ENCODE measurements at places on chromosomes 7 and 10.
A peak's percentile ranks its signal among the peaks of the same experiment; 100 is the strongest.

DNA sequence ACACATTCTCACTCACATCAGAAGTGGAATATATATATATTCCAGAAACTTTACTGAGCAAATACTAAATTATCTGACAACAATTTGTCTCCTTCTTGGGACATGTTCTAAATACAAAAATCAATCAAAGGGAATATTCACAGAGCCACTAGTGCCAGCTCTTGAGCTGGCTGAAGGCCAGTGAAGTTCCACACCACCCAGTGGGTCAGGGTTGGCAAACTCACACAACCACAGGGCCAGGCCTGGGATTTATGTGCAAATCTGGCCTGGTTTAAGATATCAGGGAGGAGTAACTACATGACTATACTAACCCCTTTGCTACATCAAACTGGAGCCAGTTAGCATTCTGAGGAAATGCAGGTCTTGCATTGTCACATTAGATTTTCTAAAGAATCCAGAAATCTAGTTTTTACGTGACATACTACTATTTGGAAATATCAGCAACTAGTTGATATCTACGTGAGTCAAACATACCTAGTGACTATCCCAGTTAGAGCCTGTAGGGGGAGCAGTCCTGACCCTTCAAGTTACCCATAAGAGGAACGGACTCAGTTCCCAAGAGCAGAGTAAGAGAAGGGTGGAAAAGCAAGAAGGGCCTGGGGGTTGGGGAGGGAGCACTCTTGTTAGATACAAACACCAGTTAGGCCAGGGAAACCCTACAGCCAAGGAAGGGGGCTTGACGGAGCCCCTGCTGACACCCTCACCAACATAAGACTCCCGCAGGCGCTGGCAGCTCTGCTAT is 600.4 kb downstream of the KCNMA1 start:
- DNase-seq: peak; percentile 24

- no peak for DNase-seq
Measured at GRCh38 chr7:2306688-2307087, 7.6 kb downstream of the SNX8 start.

- no peak for DNase-seq
Measured at GRCh38 chr10:59087486-59087885, 89.0 kb upstream of the PHYHIPL start.

- DNase-seq: no peak
Measured at GRCh38 chr7:13563257-13563656, 426.2 kb downstream of the ETV1 start.

- DNase-seq: no peak
Measured at GRCh38 chr7:130994378-130995115, 260.5 kb upstream of the KLF14 start.

- DNase-seq: peak; percentile 42
Measured at GRCh38 chr10:97355571-97355975, 21.0 kb upstream of the FRAT2 start.

DNA sequence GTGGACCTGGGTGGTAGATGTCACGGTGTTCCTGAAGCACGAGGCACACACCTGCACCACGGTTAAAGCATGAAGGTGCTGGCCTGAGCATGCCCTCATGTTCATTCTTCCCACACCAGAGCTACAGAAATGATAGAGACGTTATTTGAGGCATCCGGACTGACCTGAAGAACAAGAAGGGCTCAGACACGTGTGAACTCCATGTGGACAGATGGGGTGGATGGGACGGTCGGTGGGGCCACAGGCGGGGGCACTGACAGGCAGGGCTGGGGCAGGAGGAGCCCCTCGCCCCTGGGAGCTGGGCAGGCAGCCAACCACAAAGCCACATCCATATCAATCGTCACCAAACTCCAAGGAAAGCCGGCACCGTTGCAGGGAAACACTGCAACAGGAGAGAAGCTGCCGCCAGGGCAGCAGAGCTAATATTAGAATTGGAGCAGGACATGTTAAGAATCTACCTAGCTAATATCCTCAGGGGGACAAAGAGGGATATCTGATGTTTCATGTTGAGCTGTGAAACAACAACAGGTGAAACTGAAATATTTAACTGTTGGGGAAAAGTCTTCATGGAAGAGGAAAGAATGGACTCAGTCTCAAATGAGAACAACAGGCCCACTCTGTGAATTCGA is 37.8 kb upstream of the DIP2C start:
- no peak for DNase-seq

DNA sequence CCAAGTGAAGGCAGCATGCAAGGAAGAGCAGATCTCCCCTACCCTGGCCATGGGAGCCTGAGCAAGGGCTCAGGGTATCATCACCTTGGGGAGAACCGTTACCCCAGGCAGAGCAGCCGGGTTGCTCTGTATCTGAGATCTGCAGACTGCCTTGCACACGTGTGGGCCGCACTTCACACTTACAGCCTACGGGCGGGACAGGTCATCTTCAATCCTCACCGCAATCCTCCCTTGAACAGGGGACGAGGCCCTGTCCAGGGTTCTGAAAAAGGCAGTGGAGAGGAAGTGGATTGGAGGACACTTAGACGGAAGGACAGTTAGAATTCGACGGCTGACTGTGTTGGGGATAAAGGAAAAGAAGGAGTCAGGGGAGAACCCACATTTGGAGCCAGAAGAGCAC is 51.4 kb downstream of the NPS start:
- DNase-seq: peak; percentile 27

DNA sequence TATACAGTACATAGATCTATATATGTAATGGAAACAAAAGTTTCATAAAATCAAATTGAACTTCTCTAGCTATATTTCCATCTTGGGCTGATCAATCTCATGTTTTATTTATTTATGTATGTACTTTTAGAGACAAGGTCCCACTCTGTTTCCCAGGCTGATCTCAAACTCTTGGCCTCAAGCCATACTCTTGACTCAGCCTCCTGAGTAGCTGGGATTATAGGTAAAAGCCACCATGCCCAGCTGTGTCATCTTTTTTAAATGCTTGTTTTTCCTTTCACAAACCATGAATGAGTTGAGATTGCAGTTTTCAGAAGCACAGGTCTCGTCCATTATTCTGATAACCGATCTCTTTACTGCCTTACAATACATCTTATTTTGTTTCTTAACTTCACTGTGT is 400.9 kb downstream of the KCNMA1 start:
- DNase-seq: no peak

- no peak for DNase-seq
Measured at GRCh38 chr7:155392726-155393570, 65.0 kb upstream of the EN2 start.

DNA sequence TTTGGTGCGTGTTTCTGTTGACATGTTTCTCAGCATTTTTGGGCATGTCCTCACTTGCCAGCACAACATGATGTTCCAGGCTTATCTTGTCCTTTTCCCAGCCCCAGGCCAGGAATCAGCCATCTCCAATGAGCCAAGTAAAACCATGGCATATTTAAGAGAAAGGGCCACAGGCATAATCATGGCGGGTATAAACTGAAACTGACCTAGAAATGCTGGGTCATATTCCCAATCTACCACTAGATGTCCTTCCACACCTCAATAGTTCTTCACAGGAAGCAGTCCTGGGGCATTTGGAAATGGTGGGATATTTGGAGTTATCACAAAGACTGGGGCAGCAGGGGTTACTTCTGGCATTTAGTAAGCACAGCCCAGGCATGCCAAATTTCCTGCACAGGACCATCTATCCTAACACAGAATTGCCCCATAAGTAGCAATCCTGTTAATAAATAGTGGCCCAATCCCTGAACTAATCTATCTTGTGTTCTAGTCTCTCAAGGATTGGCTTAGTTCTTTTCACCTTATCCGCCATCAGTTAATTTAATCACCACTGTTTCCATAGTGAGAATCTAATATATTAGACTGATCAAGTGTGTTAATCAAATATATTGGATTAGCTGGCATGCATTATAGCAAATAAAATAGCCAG is 101.6 kb downstream of the NPSR1 start:
- peak; percentile 22 for DNase-seq

DNA sequence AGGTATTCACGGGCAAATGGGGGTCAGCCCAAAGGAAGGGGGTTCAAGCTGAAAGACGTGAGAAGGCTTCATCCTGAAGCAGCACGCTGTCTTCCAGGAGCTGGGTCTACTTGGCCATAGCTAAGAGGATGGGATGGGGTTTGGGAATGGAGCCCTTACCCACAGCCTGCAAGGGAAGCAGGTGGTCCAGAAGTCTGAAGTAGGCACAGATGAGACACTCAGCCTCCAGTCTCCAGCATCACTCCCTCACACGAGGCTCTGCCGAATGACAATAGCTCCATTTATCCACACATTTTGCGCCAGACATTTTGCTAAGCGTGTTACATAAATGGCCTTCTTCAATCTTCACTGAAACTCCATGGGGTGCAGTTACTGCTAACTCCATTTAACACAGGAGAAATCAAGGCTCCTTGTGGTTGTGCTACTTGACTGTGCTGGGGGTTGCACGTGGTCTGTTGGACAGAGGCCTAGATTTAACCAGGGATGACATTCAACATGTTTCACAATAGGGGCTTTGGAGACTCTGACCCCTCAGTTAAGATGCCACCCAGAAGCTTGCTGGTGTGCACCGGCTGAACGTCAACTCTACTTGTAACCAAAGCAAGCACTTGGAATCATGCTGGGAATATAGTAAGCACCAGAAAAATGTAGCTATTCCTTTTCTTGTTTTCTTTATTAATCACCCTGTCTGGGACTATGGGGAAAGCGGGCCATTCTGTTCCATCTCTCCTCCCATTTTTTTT is 85.3 kb downstream of the FAM241B start:
- DNase-seq: no peak

DNA sequence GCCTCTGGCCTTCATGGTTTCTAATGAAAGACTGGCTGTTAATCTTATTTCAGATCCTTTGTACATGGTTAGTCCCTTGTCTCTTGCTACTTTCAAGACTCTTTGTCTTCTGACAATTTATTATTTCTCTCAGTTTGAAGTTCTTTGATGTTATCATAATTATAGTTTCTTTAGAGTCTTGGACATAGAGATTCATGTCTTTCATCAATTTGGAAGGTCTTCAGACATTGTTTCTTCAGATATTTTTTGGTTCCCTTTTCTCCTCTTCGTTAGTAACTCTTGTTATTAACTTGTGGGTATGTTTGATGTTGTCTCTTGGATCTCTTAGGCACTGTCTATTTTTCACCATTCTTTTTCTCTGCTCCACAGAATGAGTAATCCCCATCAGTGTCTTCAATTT is 8.7 kb downstream of the ZNF37A start:
- no peak for DNase-seq

DNA sequence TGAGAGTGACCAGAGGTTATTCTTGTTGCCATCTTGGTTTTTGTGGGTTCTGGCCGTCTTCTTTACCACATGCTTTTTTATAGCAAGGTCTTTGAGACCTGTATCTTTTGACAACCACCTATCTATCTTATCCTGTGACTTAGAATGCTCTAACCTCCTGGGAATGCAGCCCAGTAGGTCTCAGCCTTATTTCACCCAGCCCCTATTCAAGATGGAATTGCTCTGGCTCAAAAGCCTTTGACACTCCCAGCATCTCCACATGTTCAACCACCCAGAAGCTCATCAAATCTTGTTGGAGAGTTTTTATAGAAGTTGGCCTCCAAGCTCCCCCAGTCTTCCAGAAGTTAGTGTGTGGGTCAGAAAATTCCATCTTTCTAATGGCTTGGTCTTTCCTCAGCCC is 464.3 kb upstream of the NRP1 start:
- DNase-seq: no peak

DNA sequence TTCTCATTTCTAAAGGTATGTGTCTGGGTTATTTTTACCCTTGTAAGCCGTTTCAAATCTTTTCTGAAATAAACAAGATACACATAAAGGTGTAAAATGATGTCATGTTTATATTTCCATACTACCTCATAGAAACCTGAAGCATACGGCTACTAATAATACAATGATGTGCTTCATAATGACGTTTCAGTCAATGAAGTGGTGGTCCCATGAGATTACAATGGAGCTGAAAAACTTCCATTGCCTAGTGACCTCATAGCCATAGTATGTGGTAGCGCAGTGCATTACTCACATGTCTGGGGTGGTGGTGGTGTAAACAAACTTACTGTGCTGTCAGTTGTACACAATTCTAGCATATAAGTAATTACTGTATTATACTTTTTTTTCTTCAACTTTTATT is 24.9 kb downstream of the EPDR1 start:
- DNase-seq: no peak
